Suppressor macrophage (primary cell): ENCODE measurements at places on chromosomes 6 and 20.

- DNase-seq: no peak
Measured at GRCh38 chr6:47727391-47727790, 29.0 kb downstream of the ADGRF4 start.

- no peak for DNase-seq
Measured at GRCh38 chr20:10076126-10077080, 41.6 kb downstream of the ANKEF1 start.

DNA sequence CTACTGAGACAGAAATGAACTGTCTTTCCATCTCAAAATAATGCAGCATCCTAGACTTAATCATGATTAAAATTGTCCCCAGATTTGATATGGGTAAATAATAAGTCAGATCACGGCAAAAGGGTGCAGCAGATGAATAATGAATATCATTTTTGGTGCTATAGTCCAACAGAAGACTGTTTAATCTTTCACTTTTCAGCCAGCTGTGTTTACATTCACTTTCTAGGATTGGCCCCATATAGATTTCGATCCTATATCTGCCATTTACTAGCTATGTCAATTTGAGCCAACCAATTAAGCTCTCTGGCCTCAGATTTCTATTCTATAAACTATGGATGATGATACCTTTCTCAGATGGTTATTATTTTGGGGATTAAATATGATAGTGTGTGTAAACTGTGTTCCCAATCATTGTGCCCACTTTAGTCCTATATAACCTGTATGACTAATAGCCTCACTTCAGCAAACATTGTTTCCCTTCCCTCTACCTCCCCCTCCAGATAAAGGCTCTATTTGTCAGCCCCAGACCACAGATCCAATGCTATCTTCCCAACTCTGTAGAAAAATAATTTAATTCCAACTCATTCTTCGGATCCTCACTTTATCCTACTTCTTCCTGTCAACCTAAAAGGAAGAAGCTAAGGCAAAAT is 53.6 kb upstream of the NT5E start:
- no peak for DNase-seq

GRCh38 chr6:145809211-145809610 is 5.4 kb downstream of the FBXO30 start:
- no peak for DNase-seq

DNA sequence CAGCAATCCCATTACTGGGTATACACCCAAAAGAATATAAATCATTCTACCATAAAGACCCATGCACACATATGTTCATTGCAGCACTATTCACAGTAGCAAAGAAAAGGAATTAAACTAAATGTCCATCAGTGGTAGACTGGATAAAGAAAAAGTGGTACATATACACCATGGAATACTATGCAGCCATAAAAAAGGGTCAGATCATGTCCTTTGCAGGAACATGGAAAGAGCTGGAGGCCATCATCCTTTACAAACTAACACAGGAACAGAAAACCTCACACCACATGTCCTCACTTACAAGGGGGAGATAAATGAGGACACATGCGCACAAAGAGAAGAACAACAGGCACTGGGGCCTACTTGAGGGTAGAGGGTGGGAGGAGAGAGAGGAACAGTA is 60.9 kb downstream of the DCDC2 start:
- no peak for DNase-seq

- DNase-seq: no peak
Measured at GRCh38 chr6:42369568-42369967, 82.2 kb downstream of the TRERF1 start.

GRCh38 chr6:170221052-170221752 is 69.7 kb downstream of the DLL1 start:
- peak; percentile 26 for DNase-seq

DNA sequence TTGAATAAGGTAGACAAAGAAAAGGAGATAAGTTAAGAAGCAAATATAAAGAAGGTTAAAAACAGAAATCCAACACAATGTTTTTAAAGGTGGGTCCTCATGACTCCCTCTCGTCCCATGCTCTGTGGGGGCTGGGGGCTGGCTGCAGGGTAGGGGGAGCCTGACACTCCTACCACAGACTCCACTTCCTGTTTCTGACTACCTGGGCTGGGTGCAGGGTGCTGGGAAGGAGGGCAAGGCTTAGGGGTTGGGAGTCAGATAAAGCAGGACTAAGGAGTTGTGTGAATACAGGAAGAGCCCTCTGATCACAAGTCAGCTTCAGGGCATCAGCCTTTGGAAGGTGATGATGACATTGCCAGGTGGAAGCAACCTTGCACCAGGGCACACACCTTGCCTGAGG is 277.0 kb upstream of the SGK1 start:
- DNase-seq: no peak

DNA sequence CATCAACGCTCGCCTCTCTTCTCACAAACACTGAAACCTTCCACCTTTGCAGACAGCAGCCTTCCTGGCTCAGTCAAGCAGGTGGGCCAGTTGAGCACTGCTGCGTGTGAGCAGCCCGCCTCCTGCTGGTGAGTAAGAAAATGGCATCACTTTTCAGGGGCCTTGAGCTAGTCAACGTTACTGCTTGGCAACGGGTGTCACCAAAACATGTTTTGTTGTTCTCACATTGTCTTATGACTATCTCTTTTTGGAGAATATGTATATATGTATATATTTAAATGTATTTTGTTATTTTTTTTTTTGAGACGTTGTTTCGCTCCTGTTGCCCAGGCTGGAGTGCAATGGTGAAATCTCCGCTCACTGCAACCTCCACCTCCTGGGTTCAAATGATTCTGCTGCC is 97.0 kb upstream of the AGPAT4 start:
- peak; percentile 86 for DNase-seq

GRCh38 chr20:9140162-9140760 is 71.4 kb downstream of the PLCB4 start:
- DNase-seq: no peak

- DNase-seq: no peak
Measured at GRCh38 chr6:161853657-161854056, 579.8 kb upstream of the AGPAT4 start.

DNA sequence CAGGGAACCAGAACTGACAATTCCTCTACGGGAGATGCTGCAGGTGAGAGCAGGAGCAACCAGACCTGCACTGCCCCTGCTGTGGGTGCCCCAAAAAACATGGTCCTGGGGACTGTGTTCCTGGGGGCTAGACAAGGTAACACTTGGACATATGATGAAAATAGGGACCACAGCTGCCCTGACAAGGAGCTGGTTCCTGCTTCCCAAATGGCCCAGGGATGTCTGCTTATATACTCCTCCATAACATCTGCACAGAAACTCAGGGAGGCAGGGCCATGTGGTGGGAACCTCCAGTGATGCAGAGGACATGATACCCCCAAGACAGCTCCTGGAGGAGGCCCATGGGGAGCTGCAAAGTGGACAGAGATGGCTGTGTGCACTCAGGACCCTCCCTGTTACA is 19.8 kb downstream of the HLA-F start:
- DNase-seq: no peak

DNA sequence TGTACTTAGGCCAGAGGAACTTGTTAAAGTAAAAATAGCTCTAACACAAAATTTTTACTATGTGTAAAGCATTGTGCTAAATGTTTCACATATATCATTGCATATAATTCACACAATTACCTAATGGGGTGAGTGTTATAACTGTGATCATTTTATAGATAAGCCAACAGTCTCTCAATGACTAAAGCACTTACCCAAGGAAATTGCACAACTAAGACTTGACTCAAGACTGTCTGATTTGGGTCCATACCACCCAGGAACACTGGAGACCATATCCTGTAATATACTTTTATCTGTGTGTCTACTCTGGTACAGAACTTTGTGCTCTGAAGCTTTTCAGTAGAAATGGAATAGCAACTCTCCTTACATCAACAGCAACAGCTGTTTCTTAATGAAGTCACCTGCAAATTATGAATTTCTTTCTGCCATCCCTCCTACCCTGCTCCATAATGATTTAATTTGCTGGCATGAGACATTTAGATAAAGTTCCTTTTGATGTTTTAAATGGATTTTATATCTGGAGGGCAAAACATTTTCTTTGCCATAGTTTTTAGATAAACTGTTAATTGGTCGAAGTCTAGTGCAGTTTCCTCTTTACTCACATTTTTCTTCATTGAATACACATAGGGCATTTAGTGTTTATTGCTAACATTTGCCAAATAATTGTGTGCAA is 47.5 kb downstream of the TSPYL4 start:
- DNase-seq: no peak

DNA sequence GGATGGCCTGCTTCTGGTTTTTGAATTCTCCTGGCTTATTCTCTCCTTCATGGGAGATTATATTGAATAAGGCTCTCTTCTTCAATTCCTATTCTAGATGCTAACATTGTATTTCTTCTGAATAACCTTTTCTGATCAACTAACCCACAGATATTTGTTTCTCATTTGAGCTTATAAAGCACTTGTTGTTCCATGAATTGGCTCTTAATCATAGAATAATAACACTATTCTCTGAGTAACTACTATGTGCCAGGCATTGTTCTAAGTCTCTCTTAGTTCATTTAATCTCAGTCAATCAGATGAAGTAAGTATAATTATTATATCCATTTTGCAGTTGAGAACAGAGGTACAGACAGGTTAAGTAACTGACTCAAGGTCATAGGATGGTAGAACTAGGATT is 136.3 kb upstream of the MLIP start:
- no peak for DNase-seq

- DNase-seq: peak; percentile 37
Measured at GRCh38 chr20:32387252-32387651, 29.1 kb downstream of the ASXL1 start.

GRCh38 chr6:68279793-68280557 is 355.1 kb upstream of the ADGRB3 start:
- DNase-seq: no peak

DNA sequence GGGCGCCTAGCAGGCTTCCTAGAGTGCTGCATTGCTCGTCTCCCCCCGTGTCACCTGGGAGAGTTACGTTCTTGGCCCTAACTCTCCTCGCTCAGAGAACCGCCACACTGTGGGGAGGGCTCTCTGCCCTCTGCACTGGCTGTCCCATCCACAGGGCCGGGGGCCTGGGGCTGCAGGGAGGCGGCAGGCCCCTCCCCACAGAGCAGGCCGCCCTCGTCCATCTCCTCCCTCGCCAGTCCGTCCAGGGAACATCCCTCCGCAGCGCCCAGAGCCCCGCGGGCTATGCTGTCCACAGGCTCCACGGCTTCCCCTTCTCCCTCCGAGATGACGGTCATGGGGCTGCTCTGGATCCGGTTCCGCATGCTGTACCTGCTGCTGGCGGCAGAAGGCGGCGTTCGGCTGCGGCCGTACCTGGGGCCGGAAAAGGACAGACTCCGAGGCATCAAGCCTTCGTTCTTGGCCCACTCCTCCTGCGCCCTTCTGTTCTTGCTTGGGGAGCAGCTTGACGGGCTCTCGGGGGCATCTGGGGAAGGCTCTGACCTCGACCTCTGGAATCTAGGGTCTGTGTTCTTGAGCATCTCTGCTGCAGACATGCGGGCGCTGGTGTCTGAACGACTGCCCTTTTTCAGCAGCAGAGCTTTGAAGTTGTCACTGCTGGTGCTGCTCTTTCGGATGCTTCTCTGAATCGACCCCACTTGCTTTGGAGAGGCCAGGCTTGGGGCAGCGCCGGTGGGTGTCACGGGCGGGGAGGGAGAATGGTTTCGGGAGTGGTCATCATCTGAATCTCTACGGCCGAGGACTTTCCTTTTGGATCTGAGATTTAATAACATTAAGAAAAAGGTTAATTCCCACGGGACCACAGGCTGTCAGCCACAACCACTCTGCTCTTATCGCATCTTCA is 20.2 kb downstream of the HEBP2 start:
- no peak for DNase-seq

DNA sequence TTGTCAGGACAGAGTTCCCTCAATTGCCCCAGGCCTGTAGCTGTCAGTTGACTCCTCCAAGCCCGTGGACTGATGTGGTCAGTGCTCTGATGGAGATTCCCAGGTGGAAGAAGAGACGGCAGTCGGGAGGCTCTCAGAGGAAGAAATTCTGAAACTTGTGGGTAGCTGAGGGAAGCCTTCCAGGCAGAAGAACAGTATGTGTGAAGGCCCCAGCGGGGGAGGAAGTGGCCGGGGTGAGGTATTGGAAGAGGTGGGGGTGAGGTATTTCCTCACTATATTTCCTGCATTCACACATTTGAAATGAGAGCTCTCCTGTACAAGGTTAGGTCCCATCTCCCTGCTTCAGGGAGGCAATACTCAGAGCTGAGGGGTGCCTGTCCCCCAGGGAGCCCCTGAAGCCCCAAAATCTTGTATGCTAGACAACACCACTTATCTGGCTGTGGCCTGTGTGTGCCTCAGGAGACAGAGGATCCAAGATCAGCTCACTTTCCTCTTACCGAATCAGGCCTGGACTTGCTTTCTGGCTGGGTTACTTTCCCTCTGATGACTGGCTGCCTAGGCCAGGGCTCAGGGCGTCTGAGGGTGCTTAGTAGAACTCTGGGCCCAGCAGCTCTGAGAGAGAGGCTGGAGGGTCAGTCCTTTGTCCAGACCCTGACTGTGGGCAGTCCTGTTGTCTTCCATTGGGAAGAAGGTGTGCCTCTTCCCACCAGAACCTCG is 49.3 kb upstream of the MYL9 start:
- DNase-seq: no peak

GRCh38 chr20:2088891-2089290 is 12.7 kb upstream of the STK35 start:
- no peak for DNase-seq

- DNase-seq: no peak
Measured at GRCh38 chr6:131083687-131084086, 20.6 kb upstream of the EPB41L2 start.

- no peak for DNase-seq
Measured at GRCh38 chr6:150116200-150116800, 26.5 kb upstream of the PPP1R14C start.

- DNase-seq: no peak
Measured at GRCh38 chr6:53532061-53532797, 12.7 kb downstream of the GCLC start.

- DNase-seq: no peak
Measured at GRCh38 chr20:44024820-44025580, 110.3 kb downstream of the TOX2 start.

DNA sequence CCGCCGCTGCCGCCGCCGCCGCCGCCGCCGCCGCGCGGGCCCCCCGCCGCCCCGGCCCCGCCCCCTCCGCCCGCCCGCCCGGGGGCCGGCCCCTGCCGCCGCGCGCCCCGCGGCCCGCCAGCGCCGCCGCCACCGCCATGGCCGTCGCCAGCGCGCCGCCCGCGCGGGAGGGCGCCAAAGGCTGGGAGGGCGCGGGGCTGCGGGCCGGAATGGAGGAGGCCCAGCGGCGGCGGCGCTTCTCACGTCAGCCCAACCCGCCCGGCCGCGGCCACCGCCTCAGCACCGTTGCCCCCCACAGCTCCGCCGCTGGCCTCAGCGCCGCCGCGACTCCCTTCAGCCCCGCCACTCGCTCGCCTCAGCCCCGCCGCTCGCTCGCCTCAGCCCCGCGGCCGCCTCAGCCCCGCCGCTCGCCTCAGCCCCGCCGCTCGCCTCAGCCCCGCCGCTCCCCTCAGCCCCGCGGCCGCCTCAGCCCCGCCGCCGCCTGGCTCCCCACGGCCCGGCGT is 258 bp downstream of the PHF10 start:
- peak; percentile 74 for DNase-seq

GRCh38 chr6:36492092-36492491 is 49.3 kb downstream of the KCTD20 start:
- DNase-seq: no peak
